ENCODE measurements at places on chromosomes 5 and 9. TPM values are rescaled to one million over a fixed set of nuclear protein-coding genes. Genes with fewer than 3 reads are reported as not detected.
A peak's percentile ranks its signal among the peaks of the same experiment; 100 is the strongest.

SLCO6A1 gene
- total RNA-seq: not detected

ADAMTSL1 gene
- total RNA-seq: 18.3 TPM

LPCAT1 gene
- total RNA-seq: 27.8 TPM

HBEGF gene
- 30.9 TPM for total RNA-seq

STPG3 gene
- not detected for total RNA-seq

EFNA5 gene
- 6.8 TPM for total RNA-seq

FGF18 gene
- 6.6 TPM for total RNA-seq

- DNase-seq: no peak
Observed at GRCh38 chr9:86639287-86639686, 285.1 kb upstream of the TUT7 start.

GRCh38 chr9:948497-948896 lies 28.0 kb upstream of the DMRT3 start:
- DNase-seq: no peak

- DNase-seq: no peak
Observed at GRCh38 chr5:179368806-179369529, 23.7 kb upstream of the ADAMTS2 start.

GRCh38 chr5:13731121-13731628 lies 213.3 kb downstream of the DNAH5 start:
- DNase-seq: no peak

GRCh38 chr5:17339841-17340240 lies 122.4 kb downstream of the BASP1 start:
- no peak for DNase-seq

DNA sequence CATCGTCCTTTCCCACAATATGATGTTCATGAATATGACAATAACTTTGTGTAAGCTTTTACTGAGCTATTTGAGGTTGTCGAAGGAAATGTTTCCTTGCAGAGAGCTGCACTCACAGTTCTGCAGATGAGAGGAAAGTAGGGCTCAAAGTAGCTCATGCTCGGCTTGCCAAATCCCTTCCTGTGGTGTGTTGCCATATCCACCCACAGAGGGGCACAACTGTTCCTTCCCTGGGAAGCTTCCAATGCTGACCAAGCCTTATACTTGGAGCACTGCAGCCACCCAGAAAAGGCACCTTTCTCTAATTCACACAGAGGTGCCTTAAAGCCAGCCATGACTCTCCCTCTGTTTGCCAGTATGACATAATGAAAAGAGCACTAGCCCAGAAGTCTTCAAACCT lies 390.3 kb downstream of the CAAP1 start:
- no peak for DNase-seq

GRCh38 chr9:120532475-120532874 lies 47.5 kb downstream of the CDK5RAP2 start:
- peak; percentile 22 for DNase-seq

- no peak for DNase-seq
Observed at GRCh38 chr9:7961076-7961475, 161.5 kb upstream of the DMAC1 start.
